Stimulated activated CD8-positive, alpha-beta memory T cell treated with anti-CD3 and anti-CD28 coated beads, Interleukin-4, amount 100 ng/mL, for 1 hour (primary cell): ENCODE measurements at places on chromosomes 4 and X.
A peak's percentile ranks its signal among the peaks of the same experiment; 100 is the strongest.

DNA sequence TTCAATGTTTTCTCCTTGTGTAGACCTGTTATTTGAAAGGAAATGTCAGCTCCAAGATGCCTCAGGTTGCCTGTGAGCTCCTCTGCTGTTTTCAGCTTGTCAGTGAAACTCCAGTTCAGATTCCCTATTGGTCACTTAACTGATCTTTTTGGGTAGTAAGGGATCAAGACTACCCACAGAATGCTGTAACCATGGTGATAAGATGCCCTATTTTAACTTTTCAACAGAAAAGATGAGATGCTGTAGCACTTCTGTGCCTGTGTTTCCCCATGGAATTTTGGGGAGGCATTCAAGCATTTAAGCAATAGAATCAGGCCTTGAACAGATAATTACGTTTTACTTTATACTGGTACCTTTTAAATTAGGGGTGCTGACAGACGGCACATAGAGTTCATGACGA lies 106.6 kb upstream of the H2AZ1 start:
- DNase-seq, result no peak

DNA sequence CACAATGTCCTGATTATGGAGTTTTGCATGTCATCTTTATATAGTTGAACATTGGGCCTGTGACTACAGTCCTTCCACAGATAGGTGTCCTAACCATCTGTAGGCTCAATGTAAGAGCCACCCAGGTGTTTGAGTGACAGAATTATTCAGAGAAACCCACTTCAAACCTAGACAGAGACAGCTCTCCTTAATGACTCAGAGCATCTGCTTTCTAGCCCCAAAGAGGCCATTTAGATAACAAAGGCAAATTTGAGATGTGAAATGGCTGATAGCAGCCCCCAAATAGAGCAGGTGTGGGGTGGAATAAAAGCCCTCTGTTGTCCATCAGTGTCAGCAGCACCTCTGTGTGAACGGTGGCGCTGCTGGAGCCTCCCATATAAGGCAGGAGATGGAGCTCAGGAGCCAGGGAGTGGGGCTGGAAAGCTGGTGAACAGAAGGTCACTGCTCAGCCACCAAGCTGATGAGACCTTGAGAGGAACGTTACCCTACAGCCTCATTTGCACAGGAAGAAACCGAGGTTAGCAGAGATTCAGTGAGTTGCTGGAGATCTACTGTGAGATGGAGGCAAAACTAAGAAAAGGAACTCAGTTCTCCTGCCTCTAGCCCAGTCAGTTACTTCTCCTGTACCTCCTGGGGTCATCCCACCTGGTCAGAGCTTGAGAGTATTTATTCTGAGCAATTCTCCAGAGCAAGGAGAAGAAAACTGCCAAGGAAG lies 153.3 kb upstream of the LNX1 start:
- no peak for DNase-seq

GRCh38 chr4:109989044-109989443 lies 76.4 kb downstream of the EGF start:
- no peak for DNase-seq

DNA sequence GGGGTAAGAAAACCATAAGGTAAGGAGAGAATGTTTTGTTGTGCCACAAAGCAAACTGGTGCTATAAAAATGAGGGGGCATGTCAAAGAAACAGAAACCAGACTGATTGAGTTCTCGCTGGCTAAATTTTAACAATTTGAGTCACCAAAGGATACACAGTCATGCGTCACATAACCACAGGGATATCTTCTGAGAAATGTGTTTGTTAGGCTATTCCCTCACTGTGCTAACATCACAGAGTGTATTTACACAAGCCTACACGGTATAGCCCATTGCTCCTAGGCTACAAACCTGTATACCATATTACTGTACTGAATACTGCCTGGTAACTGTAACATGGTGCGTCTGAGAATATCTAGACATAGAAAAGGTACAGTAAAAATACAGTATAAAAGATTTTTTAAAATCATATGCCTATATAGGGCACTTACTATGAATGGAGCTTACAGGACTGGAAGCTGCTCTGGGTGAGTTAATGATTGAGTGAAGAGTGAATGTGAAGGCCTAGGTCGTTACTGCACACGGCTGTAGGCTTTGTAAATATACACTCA lies 50.1 kb downstream of the FBXW7 start:
- DNase-seq, result no peak

GRCh38 chr4:90162566-90162965 lies 35.4 kb downstream of the CCSER1 start:
- no peak for DNase-seq

DNA sequence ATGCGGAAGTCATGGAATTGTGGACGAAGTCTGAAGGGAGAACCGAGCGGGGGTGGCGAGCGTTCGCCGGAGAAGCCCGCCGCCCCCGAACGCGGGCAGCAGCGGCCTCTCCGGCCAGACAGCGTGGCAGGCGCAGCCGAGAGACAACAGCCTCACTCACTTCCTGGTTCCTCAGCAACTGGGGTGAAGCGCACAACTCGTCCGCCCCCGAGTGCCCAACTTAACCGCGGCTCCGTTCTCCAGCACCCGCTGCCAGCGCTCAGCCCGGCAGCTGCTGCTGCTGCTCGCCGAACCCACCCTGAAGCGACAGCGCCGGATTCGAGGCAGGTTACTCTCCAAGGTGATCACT lies 68.0 kb downstream of the NOCT start:
- DNase-seq, result peak; percentile 38

- no peak for DNase-seq
Observed at GRCh38 chr4:47942081-47942819, 27.9 kb upstream of the NFXL1 start.

- no peak for DNase-seq
Observed at GRCh38 chr4:112325530-112325929, 28.4 kb downstream of the ALPK1 start.

DNA sequence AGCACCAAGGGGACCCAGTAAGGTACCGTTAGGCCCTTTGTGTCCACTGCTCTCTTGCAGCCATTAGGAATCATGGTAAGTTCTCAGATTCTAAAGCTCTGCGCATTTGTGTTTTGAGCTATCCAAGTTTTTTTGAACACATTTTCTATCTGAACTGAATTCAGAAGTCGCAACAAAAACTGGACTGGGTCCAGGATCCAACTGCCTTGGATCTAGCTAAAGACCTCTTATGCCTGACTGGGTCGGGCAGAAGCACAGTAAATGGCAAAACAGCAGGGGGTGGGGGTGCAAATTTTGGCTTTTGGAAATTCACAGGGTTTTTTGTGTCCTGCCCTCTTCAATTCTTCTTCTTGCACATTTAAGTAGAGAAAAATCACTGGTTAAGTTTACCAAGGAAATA lies 30.0 kb downstream of the RCHY1 start:
- DNase-seq, result no peak

- no peak for DNase-seq
Observed at GRCh38 chr4:165814256-165815020, 58.6 kb upstream of the TLL1 start.

DNA sequence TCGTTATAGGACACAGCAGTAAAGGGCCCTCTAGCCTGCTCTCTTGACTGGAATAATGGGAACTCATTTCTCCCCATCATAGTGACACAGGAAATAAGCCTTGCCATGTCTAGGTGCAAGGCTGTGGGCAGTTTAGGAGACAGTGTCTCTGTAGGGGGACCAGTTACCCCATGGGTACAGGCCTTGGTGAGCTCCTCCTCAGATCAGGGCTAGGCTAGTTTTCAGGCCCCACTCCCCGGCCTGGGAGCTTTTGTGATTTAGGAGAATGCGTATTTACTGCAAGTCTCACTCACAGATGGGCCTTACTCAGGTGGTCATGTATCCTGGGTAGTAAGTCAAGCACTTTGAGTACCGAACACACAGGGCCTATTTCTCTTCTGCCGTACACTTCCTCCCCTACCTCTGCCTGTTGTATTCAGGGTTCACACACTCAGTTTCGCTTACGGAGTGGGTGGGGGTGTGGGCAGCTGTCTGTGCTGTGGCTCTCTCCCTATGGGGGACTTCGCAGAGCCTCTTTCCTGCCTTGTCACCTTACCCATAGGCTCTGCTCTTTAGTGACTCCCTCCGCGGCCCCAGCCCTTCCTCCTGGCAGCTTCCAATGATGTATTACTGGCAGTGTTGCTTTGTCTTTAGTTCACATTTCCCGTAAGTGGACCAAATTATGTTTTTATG lies 34.2 kb downstream of the FAM193A start:
- no peak for DNase-seq

- DNase-seq, result no peak
Observed at GRCh38 chr4:123055943-123056342, 133.5 kb upstream of the NUDT6 start.

DNA sequence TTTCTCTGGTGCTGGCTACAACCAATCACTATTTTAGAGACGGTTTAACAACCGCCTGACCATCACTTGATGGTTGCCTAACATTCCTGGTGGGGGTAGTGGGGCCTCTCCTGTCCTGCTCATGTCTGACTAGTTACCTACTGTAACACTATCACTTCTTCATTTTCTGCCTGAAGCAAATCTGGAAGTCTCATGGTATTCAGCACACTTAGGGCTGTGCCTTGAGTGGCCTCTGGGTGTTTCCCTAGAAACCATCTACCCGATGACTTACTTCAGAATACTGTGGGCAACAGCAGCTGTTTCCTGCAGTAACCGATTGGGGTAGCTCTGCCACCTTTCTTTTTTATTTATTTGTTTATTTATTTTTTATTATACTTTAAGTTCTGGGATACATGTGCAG lies 880.1 kb upstream of the INTU start:
- DNase-seq, result no peak

- DNase-seq, result no peak
Observed at GRCh38 chrX:20974326-20974725, 399.9 kb upstream of the CNKSR2 start.

DNA sequence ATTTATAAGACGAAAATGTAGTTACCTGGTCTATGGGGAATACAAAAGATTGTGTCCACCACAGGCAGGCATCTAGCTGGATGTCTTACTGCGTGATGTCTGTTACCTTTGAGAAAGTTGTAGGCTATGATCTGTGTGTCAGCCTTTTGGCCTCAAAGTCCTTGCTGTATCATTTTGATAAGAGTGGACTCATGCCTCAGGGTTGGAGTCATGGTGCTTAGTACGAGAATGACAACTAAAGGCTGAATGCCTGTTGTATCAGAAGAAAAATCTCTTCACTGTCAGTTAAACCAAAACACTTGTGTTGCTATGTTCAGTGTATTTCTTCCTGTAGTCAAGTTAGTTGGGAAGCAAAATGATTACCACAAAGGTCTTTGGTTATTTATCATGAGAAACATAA lies 226.2 kb downstream of the ARHGAP10 start:
- DNase-seq, result no peak

GRCh38 chr4:26459054-26459755 lies 31.1 kb downstream of the CCKAR start:
- DNase-seq, result no peak

DNA sequence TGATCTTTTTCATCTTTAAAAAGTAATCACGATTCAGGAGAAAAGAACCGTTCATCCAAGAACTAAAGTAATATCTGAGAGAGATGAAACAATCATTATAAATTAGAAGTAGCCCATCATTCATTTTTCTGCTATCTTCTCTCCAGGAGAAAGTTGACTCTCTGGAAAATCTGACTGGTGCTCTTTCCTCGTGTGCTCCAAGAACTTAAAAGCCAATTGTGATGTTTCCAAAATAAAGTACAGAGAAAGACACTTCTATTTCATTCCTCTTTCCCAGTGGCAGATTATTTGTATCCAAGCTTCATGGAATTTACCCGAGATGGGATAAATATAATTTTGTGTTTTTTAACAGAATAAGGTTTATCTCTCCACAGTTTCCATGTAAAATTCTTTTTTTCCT lies 212.5 kb upstream of the NOCT start:
- DNase-seq, result no peak

GRCh38 chrX:45518552-45518951 lies 317.9 kb upstream of the DIPK2B start:
- DNase-seq, result no peak

DNA sequence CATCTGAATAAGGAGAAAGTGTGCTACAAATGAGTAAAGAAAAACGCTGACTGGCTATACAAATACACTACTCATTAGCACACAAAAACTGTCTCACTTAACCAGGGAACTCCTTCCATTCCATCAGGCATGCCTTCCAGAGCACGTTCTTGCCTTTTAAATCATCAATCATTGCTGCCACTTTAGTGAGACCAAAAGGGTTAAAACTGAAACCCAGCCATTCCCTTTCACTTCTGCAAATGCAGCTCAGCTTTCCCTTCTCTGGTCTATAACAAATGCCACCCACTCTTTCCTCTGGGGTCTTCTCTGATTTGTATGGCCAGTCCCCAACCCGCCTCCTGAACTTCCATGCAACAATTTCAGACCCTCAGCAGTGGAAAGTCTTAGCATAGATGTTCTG lies 231.5 kb downstream of the TRIML1 start:
- no peak for DNase-seq

- DNase-seq, result no peak
Observed at GRCh38 chr4:74100531-74100930, 1.5 kb upstream of the CXCL2 start.

DNA sequence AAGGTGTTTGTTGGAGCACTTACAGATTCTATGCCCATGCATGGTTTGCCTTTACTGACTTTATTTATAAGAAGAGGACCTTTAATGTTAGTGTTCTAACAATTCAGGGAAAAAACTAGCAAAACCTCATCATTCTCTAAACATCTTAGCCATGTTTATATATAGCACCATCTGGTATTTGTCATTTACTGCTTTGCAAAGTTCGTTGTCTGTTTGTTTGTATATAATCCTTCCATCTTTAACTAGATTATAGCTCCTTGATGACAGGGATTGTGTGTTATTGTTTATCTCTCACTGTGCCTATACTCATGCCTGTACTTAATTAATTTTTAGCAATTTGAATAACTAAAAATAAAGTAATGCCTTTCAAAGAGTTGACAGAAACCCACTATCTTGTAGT lies 170.6 kb upstream of the PACRGL start:
- DNase-seq, result no peak

GRCh38 chrX:132101799-132102198 lies 26.0 kb downstream of the FRMD7 start:
- no peak for DNase-seq

DNA sequence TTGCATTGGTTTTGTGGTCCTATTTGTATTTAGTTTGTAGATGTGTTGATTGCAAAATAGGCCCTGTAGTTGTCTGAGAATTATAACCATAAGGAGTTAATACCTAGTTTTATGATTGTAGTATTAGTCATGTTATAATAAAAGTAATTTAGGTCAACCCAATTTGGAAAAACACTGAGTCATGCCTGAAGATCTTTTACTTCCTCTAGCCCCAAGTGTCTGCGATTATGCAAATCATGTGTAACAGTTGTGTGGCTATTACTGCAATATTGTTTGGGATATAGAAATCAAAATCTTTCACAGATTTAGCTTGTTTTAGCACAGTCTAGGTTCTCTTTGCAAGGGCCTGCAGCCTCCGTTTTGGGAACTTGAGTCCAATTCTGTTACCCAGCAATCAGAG lies 12.6 kb downstream of the SRD5A3 start:
- DNase-seq, result no peak

- DNase-seq, result no peak
Observed at GRCh38 chrX:4909348-4909747, 1195.9 kb upstream of the PRKX start.

- no peak for DNase-seq
Observed at GRCh38 chrX:57445076-57445475, 146.7 kb upstream of the ZXDB start.

- no peak for DNase-seq
Observed at GRCh38 chr4:6235012-6235411, 34.6 kb upstream of the WFS1 start.

- no peak for DNase-seq
Observed at GRCh38 chr4:156188596-156188995, 234.9 kb upstream of the CTSO start.

- DNase-seq, result no peak
Observed at GRCh38 chr4:79757600-79757999, 315.4 kb downstream of the ANTXR2 start.

- no peak for DNase-seq
Observed at GRCh38 chr4:98248934-98249333, 12.2 kb upstream of the RAP1GDS1 start.
